ENCODE measurements at places on chromosomes 12 and 14. TPM values are rescaled to one million over a fixed set of nuclear protein-coding genes. Genes with fewer than 3 reads are reported as not detected.

Gene CLEC14A
- total RNA-seq: not detected

Gene IL22
- total RNA-seq: not detected

Gene PAX9
- total RNA-seq: 0.18 TPM

Gene CCDC196
- total RNA-seq: not detected

Gene C12orf50
- not detected for total RNA-seq

Gene GPD1
- total RNA-seq: 0.14 TPM

Gene SERPINA9
- not detected for total RNA-seq

Gene SLCO1B3
- not detected for total RNA-seq

Gene SEC23A
- total RNA-seq: 83.1 TPM

Gene CLEC4D
- not detected for total RNA-seq

Gene ACRBP
- not detected for total RNA-seq

Data from foreskin keratinocyte (primary cell).